ENCODE measurements at places on chromosomes 12 and 14.

DNA sequence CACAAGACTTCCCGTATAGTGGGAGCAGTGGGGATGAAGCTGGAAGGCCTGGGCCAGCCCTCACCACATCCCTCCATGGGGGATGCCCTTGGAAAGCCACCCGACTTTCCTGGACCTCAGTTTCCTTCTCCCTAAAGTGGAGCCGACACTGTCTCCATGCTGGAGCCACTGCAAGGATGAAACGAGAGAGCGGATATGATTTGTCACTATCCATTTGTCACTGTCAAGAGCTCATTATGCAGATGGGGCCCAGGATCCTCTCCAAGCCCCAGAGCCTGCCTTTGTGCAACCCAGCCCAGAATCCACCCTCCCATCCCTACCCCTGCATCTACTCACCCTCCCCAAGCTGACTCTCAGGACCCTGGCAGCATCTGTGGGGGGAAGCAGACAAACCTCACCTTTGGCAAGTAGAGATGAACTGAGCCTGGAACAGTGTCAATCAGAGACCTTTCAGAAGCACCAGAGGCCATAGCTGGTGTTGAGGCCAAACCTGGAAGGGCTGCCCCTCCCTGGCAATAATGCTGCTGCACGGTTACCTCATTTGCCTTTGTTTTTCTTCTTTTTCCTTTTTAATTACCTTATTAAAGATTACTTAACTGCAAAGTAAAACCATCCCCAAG is 287.7 kb upstream of the RTL1 start:
- no peak for DNase-seq

DNA sequence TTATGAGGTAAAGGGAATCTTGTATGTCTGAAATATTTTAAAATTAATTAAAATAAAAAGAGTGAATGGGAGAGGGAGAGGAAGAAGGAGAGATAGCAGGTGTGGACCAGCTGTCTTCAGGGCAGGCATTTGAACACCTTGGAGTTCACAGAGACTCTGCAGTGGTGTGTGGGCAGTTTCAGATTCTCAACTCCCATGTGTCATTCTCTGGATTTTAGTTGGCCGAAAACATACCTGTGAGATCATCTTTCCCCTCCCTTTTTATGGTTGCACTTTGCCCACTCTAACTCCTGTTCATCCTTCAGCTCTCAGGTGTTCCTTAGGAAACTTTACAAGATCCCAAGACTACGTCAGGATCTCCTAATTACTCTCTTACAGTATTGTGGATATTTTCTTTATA is 108.1 kb downstream of the ERC1 start:
- no peak for DNase-seq

DNA sequence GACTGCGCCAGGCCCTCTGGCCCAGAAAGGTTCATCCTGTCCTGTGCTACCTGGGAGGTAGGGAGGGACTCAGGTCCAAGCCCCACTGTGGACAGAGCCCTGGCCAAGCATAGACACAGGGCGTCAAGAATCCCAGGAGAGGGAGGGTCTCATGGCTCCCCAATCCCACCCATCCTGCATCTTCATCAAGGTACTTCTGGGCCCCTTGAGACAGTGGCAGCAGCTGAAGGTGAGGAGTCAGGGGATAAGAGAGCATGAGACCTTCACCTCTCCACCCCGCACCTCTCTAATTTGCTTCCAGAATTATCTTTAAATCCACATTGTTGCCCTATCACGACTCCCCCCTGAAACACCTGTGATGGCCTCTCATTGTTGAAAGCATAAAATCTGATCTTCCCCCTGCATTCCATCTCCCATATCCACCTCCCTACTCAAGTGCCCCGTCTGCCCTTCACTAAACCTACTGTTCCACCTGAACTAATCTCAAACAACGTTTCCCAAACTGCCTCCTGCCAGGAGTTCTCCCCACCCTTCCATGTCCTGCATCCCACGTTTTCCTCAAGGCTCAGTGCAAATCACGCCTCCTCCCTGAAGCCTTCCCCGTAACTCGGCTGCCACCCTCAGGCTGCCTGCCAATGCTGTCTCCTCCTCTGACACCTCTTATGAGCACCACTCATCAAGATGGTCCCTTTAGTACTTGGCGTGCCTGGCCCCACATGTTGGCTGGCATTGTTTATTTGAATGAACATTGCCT is 27.1 kb downstream of the KRT18 start:
- no peak for DNase-seq

DNA sequence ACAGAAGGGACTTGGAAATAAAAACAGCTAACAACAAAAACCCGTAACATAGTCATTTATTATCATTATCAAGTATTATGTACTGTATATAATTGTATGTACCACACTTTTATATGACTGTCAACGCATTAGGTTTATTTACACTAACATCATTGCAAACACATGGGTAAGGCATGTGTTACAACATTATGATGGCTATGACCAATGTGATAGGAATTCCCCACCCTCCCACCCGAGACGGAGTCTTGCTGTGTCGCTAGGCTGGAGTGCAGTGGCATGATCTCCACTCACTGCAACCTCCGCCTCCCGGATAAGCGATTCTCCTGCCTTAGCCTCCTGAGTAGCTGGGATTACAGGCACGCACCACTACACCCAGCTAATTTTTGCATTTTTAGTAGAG is 82.6 kb downstream of the ERC1 start:
- DNase-seq, result no peak

DNA sequence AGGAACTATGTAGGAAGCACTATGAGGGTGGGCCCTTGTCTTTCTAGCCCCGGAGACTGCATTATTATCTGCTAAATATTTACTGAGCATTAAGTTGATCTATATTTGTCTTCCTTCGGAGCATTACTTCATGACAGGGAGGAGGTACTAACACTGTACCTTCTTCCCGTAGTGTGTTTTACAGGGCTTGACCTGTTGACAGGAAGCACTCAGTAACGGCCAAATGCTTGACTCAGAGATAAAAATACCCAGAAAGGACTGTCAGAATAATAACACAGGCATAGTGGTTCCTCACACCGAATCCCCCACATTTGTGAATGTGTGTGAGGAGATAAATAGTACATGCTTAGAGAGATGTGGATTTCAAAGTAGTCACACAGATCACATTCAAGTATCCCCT is 466.6 kb downstream of the EGLN3 start:
- DNase-seq, result no peak

DNA sequence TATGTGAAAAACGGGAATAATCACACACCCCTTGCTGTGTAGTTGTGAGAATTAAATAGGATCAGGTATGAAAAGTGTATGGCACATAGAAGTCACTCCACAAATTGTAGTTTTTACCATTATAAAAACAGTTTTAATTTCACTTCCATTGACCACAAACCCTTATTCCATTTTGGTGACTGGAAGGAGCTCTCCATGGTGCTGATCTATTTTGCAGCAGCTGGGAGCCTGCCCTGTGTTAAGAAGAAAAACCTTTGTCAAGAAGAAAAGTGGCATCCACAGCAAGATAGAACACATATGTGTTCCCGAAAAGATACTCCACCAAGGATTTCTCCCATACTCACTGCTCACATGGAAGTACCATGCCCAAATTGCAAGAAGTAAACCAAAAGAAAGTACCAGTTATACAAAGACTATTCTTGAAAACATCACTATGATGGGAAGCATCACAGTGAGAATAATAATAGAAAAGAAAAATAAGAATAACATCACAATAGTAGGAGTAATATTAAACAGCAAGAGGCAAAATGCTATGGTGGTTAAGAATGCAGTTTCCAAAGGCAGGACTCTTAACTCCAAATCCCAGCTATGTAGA is 58.7 kb downstream of the TUNAR start:
- DNase-seq, result no peak

- no peak for DNase-seq
Observed at GRCh38 chr14:92945544-92945943, 22.6 kb downstream of the CHGA start.

- no peak for DNase-seq
Observed at GRCh38 chr14:62558451-62558850, 486.8 kb downstream of the KCNH5 start.

DNA sequence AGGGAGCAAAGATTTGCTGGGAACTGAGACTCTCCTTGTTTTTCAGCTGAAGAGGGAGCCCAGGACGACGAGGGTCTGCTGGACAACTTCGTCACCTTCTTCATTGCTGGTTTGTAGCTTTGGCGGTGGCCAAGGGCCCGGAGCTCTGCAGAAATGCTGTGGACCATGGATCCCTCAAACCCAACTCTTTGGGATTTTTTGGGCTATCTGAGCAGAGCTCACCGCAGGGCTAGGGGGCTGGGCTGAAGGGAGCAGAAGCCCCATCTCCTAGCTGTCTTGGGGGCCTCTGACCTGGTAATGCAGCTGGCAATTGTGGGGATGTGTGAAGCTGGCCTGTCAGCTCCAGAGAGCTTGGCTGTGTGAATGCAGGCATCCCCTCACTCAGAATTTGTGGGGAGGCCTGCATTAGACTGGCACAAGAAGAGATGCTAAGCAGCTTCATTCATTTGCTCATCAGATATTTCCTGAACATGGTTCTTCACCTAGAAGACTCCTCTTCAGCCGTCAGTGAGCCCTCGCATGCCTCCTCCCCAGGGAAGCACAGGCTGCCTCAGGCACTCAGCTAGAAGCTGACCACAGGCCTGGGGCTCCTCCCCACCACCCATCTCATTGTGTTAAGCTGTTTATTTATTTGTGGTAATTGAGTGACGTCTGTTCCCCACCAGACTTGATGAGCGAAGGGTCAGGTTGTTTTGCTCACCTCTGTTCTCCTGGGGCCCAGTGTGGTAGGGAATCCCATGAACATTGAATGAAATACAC is 32.2 kb downstream of the CYP46A1 start:
- no peak for DNase-seq

- DNase-seq, result no peak
Observed at GRCh38 chr12:120093592-120094355, 22.8 kb downstream of the RAB35 start.

- no peak for DNase-seq
Observed at GRCh38 chr14:72243309-72244293, 311.4 kb downstream of the RGS6 start.

GRCh38 chr14:58772116-58772515 is 134.4 kb downstream of the DACT1 start:
- no peak for DNase-seq

DNA sequence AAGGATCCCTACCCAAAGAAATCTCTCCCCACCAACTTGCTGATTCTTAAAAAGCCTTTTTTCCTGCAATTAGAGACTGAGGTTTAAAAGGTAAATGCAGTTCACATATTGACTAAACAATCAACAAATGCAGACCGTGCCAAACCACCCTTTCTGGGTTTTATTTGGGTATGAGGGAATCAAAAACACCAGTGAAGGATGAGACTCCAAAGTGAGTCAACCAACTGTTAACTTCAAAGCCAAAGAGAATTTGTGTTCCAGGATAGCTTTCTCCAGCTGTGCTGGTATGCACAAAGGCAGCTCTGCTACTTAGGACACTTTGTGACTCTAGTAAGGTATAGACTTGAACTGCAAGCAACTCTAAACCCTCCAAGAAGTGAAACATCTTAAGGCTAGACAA is 39.4 kb downstream of the RPS29 start:
- no peak for DNase-seq

GRCh38 chr12:124369055-124369826 is 74.3 kb downstream of the RFLNA start:
- no peak for DNase-seq

- no peak for DNase-seq
Observed at GRCh38 chr12:20101046-20101445, 267.3 kb upstream of the PDE3A start.

Data from HuH-7 (cell line).